Small intestine (tissue), 16 donors: ENCODE measurements at places on chromosomes 12 and 14. TPM values are rescaled to one million over a fixed set of nuclear protein-coding genes. Genes with fewer than 3 reads are reported as not detected.
A peak's percentile ranks its signal among the peaks of the same experiment; 100 is the strongest.

- DNase-seq: peak; percentile 69
Observed at GRCh38 chr12:68040450-68041075, 51.3 kb downstream of the IFNG-AS1 start.

- no peak for DNase-seq
Observed at GRCh38 chr12:68632486-68632885, 21.8 kb downstream of the RAP1B start.

- no peak for DNase-seq
Observed at GRCh38 chr12:114592946-114593345, 91.0 kb downstream of the TBX3 start.

DNA sequence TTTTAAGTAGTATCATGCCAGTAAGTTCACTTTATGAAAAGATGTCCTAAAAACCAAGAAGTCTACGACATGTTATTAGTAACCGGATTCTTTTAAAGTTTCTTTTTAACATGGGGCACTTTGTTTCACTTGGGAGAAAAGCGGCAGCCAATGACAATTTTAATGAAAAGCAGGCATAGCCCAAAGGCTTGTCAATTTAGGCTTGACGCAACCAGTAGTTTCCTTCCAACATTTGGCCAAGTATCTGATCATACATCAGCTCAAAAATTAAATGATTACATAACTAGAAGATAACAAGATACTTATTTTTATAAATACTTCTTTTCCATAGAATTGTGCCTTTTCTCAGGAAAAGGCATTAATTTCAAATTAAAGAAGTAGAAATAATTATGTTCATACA, 112.8 kb downstream of the TXNDC16 start:
- no peak for DNase-seq

GRCh38 chr12:113088971-113089756, 32.6 kb downstream of the DTX1 start:
- no peak for DNase-seq

- no peak for DNase-seq
Observed at GRCh38 chr14:47447076-47447475, 228.3 kb downstream of the MDGA2 start.

DNA sequence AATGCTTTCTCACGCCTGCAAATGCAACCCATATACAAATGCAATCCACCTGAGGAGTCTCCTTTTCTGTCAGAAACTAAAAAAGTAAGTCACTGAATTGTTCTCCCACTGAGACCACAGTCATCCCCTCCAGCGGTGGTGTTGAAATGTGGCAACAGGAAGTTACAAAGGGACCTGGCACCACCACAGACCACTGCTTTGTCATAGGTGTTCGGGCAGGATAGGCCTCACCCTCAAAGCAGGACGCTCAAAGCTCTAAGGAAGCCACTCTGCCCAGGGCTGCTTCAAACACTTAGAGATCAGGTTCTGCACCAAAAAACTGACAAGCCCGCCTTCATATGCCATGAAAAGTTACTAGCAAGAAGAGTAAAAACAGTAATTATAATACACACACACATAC, 11.3 kb downstream of the PHLDA1 start:
- DNase-seq: peak; percentile 54

DNA sequence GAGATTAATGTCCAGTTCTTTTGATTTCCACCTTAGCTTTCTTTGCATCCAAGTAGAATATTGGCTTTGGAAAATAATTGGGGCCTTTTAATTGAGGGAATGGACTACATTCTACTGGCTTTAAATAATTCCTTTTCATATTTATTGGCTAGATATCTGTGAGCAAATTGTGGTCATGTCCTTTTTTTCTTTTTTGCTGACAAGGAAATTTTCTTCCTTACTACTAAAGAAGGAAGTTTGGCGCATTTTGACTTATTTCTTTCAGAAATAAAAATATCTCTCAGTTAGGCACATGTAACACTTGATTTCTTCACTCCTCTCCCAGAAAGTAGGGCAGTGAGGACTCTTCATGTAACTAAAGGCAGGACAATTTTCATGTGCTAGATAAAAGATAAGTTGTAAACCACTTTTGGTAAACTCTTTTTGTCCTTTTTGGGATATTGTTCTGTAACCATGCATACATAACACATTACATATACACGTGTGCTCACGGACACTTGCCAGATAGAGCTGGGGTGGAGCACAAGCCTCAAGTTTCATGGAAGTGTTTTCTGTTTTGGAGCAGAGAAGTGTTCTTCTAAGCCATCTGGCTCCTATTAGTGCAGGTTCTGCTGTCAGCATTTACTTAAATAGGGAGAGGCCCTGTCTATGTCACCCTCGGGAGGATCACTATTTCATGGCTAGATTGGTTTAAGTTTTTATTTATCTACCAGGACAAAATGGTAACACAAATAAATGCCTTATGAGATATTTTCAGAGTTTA, 85.1 kb upstream of the LRIG3 start:
- no peak for DNase-seq

DNA sequence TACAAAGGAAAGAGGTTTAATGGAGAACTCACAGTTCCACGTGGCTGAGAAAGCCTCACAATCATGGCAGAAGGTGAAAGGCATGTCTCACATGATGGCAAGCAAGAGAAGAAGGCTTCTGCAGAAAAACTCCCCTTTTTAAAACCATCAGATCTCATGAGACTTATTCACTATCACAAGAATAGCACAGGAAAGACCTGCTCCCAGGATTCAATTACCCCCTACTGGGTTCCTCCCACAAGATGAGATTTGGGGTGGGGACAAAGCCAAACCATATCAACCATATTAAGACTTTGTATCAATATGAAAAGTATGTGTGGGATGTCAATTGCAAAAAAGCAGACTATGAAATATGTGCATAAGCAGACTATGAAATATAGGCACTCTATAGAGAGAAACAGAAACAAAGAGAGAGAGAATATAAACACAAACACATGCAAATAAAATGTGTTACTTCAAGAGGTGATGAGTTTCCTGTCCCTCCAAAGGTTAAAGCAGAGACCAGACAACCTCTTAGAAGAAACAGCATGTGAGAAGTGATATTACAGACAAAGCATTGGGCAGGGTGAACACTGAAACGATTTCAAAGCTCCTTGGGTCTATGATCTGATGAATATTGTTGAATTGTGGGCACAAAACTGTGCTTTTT, 151.2 kb upstream of the KRR1 start:
- no peak for DNase-seq

DNA sequence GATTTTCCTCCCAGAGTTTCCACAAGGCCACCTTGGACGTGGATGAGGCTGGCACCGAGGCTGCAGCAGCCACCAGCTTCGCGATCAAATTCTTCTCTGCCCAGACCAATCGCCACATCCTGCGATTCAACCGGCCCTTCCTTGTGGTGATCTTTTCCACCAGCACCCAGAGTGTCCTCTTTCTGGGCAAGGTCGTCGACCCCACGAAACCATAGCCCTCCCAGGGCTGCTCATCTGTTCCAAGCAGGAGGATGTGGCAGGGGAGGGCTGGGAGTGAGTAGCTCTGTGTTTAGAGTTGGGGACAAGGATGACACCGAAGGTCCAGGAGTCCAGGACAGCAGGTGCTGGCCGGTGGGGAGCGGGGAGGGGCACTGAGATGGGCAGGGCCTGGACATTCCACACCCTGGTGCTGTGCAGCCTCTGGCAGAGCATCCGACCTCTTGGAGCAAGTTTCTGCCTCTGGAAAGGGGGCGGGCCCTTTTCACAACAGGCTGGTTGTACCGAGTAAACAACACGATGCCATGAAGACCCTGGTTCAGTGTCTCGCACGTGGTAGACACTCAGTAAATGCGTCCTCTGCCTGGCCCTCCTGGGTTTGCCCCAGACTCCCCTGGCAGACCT, 8.2 kb downstream of the SERPINA4 start:
- no peak for DNase-seq

DNA sequence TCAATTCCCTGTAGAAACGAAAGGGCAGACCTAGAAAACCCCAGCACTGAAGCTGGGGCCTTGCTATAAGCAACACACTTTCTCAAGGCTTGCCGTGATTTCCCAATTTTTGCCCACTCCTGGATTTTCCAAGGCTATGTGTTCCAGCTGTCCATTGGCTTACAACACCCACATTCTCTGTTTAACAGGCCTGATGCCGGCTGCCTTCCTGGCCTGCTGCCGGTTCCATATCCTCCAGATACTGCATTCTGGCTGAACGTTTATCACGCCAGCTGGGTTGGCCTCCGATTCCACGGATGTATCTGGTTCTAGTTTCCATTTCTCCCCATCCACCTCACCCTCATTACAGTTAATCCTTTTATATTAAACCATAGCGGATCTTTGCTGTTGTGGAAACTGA, 2.0 kb upstream of the PCNX1 start:
- DNase-seq: no peak

- DNase-seq: no peak
Observed at GRCh38 chr12:57142121-57142520, 5.3 kb downstream of the LRP1-AS start.

DNA sequence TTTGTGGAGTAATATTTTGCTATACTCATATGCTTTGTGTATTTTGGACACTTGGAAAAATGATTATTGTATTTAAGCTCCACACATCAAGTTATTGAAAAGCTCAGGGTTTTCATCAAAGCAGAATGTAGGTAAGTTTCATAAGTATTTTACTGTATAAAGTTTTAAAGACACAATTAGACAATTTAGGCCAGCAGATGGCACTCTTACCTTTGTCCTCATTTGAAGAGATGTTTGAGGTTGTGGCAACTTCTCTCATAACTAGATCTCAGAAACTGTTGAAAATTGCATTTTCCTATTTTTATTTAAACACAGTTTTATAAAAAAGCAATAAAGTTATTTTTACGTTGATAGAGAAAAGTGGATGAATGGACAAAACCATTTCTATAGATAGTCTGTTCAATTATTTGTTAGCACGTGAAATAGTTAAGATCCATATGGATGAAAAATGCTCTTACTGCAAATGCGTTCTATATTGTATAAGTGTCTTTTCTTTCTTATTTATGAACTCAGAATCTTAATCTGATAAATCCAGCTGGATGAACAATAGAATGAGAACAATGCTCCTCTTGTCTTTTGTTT, 300.0 kb downstream of the AEBP2 start:
- peak; percentile 66 for DNase-seq

DNA sequence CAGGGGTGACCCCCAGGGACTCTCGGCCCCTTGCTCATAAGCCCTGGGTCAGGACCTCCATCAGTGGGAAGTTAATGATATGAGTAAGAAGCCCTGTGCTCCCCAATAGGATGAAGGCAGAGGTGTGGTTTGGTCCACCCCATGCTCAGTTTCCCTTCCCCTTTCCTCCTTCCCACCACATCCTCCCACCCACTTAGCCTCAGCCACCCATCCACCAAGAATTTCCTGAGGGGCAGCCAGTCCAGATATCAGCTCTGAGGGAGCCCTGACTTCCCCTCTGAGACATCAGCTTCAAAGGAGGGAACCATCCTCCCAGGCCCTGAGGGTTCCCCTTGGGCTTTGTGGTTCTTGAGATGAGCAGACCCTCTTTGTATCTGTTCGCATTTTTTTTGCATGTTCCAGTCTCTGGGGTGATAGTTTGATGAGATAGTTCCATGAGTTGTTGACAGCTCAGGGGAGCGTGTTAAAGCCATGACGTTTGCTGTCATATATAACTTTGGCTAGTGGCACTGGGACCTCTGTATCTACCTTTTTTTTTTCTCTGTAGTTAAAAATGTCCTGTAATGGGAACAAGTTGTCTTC, 71.2 kb downstream of the LGMN start:
- DNase-seq: no peak

- DNase-seq: no peak
Observed at GRCh38 chr12:129765719-129766118, 138.1 kb downstream of the TMEM132D start.

DNA sequence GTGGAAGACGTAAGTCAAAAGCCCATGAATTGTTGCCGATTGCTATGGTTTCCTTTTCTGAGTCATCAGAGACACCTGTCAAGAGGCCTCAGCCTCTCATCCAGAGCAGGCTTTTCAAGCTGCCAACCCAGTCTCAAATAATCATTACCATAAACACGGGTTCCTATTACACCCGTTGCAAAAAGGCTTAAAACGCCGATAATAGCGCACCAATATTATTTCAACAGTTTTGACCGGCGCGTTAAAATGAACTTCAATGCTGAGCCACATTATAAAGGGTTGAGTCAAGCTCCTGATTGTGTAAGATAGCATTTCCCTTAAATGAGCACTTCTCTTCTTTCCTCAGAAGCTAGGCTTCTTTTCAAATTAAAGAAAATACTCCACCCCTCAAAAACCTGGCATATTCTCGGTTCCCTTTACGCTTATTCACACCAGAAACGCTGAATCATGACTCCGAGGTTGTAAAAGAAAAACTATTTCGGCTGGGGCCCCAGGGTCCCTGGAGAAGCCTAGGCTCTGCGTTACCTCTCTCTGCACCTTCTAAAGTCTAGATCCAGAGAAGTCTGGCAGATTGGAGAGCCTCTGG, 1.4 kb downstream of the TMTC1 start:
- peak; percentile 6 for DNase-seq

DNA sequence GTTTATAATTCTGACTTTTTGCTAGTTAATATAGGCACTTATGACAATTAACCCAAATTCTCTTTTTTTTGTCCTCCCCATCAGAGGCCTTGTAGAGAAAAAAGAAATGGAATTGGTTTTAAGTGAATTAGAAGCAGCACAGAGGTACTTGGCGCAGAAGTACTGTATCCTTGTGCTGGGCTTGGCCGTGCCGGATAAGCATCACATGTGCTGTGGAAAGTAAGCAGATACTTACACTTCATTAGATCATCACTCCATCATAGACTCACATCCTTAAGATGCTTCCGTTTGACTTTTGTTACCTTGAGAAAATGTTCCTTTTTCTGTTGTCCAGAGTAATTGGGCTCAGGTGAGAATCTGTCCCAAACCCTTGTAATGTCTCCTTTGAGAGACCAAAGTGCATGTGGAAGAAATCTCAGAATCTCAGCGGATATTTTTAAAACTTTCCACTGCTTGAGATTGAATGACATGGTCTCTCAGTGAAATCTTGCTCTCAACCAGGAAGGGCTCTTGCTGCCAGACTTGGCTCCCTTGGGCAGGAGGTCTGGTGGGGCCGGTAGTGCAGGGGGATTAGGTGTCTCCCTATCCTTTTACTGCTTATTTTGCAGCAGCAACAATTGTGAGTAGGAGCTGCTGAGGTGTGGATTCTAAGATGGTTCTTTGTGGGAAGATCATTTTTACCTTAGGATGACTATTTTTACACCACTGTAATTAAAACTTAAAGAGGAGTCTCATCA, 24.8 kb downstream of the PPP1R36 start:
- no peak for DNase-seq

Gene TSPAN11
- polyA plus RNA-seq: not detected

Gene ADAM20
- polyA plus RNA-seq: not detected

Gene NEUROD4
- not detected for polyA plus RNA-seq

Gene CLEC4A
- 7.6 TPM for polyA plus RNA-seq

Gene OVCH1
- 0.01 TPM for polyA plus RNA-seq

Gene KRT85
- not detected for polyA plus RNA-seq
